ENCODE measurements at places on chromosomes 12 and 14.

DNA sequence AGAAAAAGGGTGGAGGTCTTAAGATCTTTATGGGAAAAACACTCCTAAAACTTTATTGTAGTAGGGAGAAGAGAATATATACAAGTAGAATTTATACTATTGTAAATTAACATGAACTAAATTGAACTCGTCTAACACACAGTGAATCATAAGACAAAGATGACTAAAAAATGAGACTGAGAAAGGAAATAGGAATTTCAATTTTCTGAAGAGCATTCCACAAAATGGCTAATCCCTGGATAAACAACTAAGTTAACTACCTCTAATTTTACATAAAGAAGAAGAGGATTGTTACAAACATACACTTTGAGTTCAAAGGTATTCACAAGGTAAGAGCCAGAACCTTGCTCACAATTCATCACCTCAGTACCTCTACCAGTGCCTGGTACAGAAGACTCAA is 2.0 kb downstream of the MAP4K5 start:
- DNase-seq: no peak

DNA sequence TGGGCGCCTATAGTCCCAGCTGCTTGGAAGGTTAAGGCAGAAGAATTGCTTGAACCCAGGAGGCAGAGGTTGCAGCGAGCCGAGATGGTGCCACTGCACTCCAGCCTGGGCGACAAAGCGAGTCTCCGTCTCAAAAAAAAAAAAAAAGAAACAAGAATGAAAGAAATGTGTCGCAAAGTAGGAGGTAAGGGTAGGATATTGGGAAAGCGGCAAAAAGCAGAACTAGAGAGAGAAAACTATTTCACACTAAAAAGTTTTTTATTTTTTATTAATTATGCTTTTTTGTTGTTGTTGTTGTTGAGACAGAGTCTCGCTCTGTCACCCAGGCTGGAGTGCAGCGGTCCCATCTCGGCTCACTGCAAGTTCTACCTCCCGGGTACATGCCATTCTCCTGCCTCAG is 17.7 kb downstream of the SBNO1 start:
- DNase-seq: no peak

DNA sequence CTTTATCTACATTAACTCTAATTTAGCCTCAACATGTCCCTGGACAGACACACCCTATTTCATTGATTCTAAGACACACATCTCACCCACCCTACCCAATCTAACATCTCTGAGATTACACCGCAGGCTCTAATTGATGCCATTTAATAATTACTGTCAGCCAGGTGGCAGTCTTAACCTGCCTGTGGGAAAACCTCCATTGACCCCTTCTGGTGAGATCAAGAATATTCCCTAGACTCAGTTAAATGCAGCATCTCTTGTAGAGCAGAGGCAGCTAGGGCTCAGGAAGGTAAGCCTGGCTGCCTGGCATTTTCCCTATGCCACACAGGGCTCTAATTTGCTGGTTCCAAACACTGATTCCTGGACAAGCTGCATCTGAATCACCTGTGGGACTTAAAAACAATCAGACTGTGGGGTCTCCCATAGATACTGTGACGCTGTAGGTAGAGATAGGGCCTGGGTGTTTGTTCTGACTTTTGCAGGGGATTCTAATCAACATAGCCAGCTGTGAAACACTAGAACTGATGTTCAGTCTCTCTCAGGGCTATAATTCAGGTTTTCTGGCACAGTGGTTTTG is 14.3 kb downstream of the MCRS1 start:
- DNase-seq: peak; percentile 67

GRCh38 chr12:108033090-108033489 is 96.0 kb upstream of the WSCD2 start:
- DNase-seq: no peak

DNA sequence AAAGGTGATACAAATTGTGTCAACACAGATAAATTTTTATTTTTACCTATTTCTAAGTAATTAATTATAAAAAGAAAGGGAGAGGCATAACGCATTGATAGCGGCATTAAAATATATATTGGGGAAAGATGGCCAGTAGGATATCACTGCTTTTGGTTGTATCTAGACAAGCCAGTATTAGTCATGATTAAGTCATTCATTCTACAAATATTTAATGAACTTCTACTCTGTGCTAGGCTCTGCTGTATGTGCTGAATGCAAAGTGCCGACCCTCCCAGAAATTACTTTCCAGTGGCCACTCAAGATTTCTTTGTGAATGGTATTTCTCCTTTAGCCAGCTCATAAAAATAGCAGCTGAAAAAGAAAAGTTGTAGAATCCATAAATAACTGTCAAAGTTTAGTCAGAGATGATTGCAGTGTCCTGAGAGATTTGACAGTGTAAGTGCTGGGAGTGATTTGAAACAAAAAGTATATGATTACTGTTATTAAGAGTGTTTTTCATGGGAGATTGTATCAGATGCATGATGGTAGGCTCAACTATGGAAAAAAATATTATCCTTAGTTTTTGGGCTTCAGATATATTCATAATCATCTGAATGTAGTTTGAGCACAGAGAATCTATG is 133.2 kb downstream of the MGAT4C start:
- DNase-seq: no peak

DNA sequence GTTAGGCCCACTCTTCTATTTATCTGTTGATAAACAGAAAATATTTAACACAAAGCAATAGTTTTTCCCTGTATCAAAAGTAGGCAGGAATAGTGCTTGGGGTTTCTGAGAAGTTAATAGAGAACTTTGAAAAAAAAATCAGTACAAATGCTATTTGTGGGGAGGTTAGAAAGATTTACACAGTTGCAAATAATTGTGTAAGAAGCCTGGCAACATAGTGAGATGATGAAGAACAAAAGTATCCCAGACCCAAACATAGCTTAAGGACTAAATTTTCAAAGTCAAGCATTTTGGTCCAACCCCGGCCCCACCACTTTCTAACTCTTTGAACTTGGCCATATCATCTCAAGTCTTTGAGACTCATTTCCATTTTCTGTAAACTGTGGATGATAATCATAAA is 687.5 kb upstream of the TMEM132C start:
- no peak for DNase-seq

DNA sequence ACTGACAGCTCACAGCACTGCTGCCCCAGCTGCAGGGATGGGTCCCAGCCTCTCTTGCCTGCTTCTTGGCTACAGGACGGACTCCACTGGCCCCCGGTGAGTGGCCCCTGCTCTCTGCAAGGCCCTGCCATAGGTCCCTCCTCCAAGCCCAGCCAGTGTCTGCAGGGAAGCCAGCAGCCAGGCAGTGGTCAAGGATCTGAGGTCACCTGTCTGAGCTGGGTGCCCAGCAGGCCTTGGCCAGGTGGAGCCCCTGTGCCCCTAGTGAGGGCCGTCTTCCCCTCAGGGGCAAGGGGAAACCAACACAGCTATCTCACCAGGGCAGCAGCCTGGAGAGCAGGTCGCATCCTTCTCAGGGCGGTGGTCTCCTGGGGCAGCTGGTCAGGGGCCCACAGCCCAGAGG is 13.2 kb downstream of the XRCC3 start:
- no peak for DNase-seq

- DNase-seq: no peak
These were observed 158.1 kb upstream of the FOXG1 start for GRCh38 chr14:28608443-28608842.

DNA sequence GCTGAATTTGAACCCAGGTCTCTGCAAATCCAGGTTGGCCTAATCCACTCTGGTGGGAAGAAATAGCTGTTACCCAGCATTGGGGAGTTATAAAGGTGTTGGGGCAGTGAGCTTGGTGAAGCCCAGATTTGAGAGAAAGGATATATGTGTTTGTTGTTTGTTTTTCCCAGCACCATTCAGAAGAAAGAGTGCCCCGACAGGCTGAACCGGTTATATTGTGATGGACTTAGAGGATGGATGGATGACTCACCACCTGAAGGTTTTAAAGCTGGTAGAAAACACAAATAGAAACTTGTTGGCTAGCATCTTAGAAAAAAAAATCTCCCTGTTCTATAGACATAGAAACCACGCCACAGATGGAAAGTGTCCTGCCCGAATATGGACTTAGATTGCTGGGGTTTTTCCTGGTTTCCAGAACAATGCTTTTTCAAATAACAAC is 404.6 kb downstream of the MED13L start:
- no peak for DNase-seq

GRCh38 chr14:87282266-87282665 is 710.7 kb downstream of the GALC start:
- no peak for DNase-seq

DNA sequence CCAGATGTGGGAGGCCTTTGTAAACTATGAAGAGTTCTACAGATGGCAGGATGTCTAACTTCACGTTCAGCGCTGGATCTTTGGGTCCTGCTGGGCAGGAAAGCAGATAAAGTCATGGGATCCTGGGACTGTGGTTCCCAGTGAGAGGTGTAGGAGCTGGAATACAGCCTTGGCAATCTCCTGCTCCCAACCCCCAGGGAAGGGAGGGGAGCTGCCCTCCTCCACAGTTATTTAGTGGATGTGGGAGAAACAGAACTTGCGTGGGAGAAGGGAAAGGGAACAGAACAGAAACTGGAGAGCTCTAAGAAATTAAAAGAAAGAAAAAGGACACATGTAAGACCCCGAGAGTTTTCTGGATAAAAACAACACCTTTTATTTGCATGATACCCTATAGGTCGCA is 37.0 kb downstream of the NUAK1 start:
- DNase-seq: no peak

DNA sequence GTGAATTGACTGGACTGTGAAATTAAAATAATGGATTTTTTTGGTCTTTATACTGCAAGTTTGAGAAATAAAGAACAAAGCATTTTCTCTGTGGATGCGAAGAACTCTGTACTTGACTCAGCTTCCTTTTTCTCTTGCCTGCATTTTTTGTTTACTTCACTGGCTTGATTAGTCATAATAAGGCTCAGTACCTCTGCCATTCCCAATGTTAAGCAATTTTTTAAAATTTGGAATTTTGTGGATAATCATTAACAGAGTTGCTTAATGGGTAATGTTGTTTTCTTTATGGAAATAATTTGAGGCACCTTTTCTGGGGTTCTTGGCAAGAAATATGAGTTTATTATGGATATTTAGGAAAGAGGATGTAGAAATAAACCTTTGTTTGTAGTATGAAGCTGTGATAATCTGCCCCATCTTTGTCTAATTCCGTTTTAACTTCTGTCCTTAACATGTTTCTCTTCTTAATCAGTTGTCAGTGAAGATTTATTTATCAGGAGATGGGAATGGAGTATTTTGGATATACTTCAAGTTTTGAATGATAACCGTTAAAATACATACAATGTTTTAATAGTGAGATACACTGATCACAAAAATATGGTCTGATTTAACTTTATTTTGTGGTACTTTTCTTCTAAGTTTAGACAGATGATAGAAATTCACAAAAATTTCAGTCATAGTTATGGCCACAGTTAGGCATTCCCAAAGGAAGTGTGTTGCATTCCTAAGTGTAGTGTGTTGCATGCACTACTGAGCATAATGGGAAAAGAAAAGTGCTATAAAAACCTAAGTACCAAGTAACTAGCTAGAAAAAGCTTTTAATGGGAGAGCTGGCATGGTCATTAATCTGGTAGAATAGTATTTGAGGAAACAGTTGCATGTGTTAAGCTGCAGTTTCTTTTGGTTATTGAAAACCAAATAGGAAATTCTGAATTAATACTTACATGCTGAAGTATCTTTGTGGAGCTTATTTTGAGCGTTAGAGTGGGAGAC is 27.7 kb downstream of the WNK1 start:
- no peak for DNase-seq

- no peak for DNase-seq
These were observed 7.3 kb downstream of the HELB start for GRCh38 chr12:66309606-66310005.

DNA sequence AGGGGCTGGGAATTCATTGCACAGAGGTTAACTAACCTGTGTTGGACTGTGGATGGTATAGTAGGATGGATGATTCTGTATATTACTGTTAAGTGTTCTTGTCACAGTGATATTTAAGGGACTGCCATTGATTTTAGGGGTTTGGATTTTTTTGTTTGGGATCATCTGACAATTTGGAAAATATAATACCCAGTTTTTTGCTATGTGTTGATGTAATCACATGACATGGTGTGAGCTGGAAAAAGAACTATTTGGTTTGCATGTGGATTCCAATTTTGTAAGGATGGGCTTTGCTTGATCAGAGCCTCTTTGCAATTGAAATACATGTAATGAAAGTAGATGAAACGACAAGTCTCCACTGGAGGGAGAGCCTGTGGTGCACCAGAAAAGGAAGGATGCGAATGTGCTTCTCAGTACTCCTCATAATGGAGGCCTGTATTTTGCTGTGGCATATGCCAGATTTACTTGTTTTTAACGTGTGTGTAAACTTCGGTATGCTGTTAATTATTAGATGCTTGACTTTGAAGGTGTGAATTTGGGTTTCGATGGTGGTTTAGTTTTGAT is 2.7 kb downstream of the DYRK2 start:
- peak; percentile 63 for DNase-seq

- DNase-seq: peak; percentile 51
These were observed 6.7 kb downstream of the CDKN1B start for GRCh38 chr12:12723681-12724420.

GRCh38 chr12:85733984-85734383 is 102.2 kb downstream of the RASSF9 start:
- DNase-seq: no peak

- DNase-seq: no peak
These were observed 684 bp upstream of the ABCB9 start for GRCh38 chr12:122966743-122967550.

- DNase-seq: no peak
These were observed 275.9 kb downstream of the FBXL14 start for GRCh38 chr12:1318327-1319031.

GRCh38 chr12:93111773-93112172 is 182.7 kb upstream of the EEA1 start:
- DNase-seq: no peak

- DNase-seq: no peak
These were observed 1.8 kb downstream of the PXN start for GRCh38 chr12:120263748-120264085.

GRCh38 chr12:132484891-132485441 is 5.0 kb upstream of the FBRSL1 start:
- no peak for DNase-seq

- DNase-seq: no peak
These were observed 59.4 kb upstream of the WSCD2 start for GRCh38 chr12:108069651-108070165.

- no peak for DNase-seq
These were observed 8.1 kb downstream of the LGALS3 start for GRCh38 chr14:55136885-55137786.

- DNase-seq: no peak
These were observed 13.7 kb downstream of the KRT72 start for GRCh38 chr12:52587563-52587962.
